ENCODE measurements at places on chromosomes 7 and 10.

- no peak for DNase-seq
These were observed 61.7 kb upstream of the PAX2 start for GRCh38 chr10:100683545-100684300.

DNA sequence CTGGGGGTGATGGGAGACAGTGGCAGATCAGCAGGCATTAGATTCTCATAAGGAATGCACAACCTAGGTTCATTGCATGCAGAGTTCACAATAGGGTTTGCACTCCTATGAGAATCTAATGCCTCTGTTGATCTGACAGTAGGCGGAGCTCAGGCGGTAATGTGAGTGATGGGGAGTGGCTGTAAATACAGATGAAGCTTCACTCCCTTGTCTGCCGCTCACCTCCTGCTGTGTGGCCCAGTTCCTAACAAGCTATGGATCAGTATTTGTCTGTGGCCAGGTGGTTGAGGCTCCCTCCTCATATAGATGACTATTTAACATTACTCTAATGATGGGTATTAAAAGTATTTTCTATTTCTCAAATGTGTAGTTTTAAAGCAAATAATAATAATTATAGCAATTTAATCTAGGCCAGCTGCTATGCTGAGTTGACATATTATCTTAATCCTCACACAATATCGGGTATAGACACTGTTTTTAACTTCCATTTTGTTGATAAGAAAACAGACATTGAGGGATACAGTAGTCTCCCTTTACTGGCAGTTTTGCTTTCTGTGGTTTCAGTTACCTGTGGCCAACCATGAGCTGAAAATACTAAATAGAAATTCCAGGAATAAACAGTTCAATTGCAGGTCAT lies 39.9 kb downstream of the KIF20B start:
- DNase-seq = no peak

GRCh38 chr7:140685407-140686087 lies 11.0 kb upstream of the NDUFB2 start:
- DNase-seq = no peak

DNA sequence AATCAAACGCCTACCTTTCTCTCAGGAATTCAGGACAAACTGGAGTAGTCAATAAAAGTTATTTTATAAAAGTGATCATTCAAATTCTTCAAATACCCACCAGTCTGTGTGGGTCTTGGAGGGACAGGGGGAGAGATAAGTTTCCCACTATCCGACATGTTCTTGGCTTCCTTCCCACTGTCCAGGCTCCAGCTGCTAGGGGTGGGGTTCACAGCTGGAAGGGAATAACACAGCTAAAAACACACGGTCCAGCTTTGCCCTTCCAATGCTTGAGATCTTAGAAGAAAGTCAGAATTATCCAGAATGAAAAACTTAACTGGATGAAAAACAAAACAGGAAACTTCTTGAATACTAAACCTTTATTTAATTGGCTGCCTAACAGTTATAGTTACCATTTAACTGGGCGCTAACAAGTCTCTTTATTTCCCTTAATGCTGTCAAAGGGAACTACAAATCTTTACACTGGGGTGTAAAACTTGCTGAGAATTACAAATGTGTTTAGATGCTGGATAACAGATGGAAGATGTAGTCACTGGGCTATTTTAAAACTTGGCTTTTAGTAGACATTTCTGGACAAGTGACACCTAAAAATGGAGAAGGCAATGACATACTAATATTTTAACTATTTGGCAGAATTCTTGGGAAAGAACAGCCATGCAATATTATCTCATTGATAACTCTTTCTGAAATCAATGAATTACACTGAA lies 172.8 kb upstream of the IMMP2L start:
- DNase-seq = no peak

GRCh38 chr10:111344804-111345203 lies 268.0 kb downstream of the ADRA2A start:
- no peak for DNase-seq

DNA sequence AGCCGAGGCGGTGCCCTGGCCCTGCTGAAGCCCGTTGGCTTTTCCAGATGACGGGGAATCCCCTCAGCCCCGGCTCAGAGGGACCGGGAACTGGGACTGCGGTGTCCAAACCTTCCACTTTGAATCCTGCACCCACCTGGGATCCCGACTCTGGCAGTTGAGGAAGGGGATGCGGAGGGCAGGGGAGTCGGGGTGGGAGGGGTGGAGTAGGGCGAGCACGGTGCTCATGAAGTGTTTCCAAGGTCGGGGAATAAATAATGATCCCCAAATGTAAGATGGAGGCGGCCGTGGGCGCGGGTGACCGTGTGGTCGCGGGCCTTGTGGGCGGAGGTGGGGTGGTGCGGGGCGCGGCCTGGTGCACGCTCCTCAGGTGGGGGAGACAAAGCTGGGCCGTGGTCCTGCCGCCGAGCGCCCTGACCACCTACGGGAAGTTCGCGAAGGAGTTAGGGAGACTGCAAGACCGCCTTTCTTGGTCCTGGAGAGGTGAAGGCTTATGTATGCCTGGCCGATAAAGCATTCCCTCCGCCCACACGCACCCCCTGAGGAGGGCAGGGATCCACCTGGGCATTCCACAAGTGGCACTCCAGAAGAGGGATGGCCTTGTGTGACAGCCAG lies 1.4 kb downstream of the MTURN start:
- DNase-seq = peak; percentile 65

Data from hepatic stellate cell (primary cell).